ENCODE measurements at places on chromosomes 2 and 18. TPM values are rescaled to one million over a fixed set of nuclear protein-coding genes. Genes with fewer than 3 reads are reported as not detected.

DNA sequence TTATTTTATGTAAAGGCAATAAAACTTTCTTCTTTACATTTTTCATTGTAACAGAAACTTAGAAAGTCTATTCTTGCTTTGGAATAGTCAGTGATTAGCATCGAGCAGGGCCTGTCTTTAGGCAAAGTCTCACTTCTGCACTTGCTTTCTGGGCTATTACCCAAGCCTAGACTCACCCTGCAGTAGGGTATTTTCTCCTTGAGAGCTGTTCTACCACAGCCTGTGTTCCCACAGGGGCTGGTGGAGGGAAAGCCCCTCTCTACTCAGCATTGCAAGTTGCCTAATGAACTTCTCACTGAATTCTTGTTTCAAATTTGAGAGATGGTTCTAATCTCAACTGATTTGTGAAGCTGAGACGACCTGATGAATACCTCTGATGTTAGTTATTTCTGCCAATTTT is 111.7 kb upstream of the KLHL14 start:
- H3K27me3 ChIP-seq, result no peaks in the 10 kb centered on the region
- H3K36me3 ChIP-seq, result no peaks in the 10 kb centered on the region
- no peaks in the 10 kb centered on the region for H3K4me1 ChIP-seq
- no peak overlapping the region for H3K4me3 ChIP-seq

DNA sequence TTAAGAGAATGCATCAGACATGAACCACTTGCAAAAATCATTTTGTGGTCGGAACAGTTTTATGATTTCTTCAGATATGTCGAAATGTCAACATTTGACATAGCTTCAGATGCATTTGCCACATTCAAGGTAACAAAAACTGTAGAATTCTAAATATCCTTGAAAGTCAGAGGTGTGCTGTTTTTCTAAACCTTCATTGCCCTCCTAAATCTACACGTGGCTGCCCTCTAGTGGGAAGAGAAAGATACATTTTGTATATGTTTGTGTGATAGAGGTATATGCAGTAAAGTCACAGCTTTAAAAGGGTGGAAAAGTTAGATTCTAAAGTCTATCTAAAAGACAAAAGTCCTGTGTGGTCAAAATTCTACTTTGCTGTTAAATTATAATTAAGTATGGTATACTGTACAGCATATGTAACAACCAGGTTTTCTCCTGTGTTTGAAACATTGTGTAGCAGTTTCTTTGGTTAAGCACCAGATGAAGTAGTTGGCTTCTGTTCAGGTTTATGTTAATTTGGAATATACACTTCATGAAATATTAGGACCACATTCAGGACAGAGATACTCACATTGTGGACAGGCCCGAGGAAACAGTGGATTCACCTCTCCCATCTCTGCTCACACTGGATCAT is 65.9 kb upstream of the ITM2C start:
- DNase-seq, result no peak
- no peaks in the 10 kb centered on the region for H3K27me3 ChIP-seq
- peaks cover 54% of the 10 kb centered on the region for H3K4me1 ChIP-seq
- peak overlapping the region; percentile 63 for H3K27ac ChIP-seq
- H3K36me3 ChIP-seq, result peaks cover 44% of the 10 kb centered on the region

DNA sequence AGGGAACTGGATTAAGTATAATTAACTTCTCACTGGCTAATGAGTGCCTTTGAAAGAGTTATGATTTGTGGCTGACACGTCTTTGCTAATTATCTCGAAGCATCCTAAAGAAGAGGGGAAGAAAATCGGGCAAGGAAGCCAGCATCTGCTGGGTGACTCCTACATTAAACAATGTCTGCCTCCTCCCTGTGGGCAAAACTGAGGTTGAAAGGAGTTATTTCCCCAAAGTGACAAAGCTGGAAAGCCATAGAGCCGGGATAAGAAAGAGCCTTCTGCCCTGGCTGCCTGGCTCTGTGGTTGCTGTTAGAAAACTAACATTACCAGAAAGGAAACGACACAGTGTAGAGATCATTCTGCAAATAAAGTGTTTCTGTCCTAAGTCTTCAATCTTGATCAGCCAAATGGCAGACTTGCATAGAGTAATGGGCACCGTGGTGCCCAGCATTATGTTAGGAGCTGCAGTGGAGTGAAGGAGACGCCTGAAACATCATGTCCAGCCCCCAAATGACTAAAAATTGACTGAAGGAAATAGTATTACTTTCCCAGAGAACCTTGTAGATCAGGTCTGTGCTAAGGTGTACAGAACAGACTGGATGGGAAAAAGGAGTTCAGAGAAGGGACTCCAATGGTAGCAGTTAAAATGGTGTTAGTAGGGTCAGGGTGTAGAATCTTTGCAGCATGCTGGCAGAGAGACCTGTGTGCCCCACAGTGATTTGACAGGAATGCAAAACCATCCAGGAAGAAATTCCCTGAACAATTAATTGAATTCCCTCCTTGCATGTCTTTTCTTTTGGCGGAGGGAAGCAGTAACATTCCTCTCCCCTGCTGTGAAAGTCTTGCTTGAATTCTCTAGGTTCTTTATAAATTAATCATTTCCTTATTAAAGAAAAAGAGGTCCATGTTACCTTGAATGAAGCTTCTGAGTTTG is 44.4 kb downstream of the ALPK2 start:
- H3K27me3 ChIP-seq, result peaks cover 7% of the 10 kb centered on the region
- no peak overlapping the region for H3K27ac ChIP-seq
- DNase-seq, result no peak
- no peaks in the 10 kb centered on the region for H3K36me3 ChIP-seq
- H3K4me3 ChIP-seq, result no peak overlapping the region

GRCh38 chr2:27202854-27203253 is 9.0 kb upstream of the ATRAID start:
- no peaks in the 10 kb centered on the region for H3K27me3 ChIP-seq
- peaks cover 86% of the 10 kb centered on the region for H3K36me3 ChIP-seq
- H3K4me1 ChIP-seq, result no peaks in the 10 kb centered on the region
- H3K27ac ChIP-seq, result no peak overlapping the region
- no peak overlapping the region for H3K4me3 ChIP-seq

DNA sequence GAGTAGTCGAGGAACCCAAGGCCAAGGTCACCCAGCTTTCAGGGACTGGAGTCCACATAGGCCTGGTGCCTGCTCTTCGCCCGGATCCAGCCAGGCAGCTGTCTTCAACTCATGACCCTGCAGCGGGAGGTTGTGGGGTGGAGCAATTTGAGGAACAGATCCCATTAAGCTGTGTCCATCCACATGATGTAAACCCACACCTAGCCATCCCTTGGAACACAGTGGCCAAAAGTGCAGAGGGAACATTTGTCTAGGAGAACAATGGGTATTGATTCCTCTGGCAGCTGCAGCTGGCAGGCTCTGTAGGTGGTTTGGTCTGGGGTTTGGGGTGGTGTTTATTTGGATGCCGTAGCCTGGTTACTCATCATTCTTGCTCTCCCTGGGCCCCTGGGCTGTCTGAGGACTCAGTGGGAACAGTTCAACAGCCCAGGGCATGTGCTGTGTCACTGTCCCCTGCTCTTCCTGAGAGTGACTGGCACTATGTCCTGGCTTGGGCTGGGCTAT is 99.4 kb downstream of the TFCP2L1 start:
- H3K36me3 ChIP-seq, result no peaks in the 10 kb centered on the region
- no peak for DNase-seq
- H3K4me3 ChIP-seq, result no peak overlapping the region
- H3K27ac ChIP-seq, result no peak overlapping the region
- H3K27me3 ChIP-seq, result no peaks in the 10 kb centered on the region

GRCh38 chr2:30514134-30514847 is 67.2 kb downstream of the LCLAT1 start:
- no peaks in the 10 kb centered on the region for H3K36me3 ChIP-seq
- H3K27me3 ChIP-seq, result no peaks in the 10 kb centered on the region
- peaks cover 16% of the 10 kb centered on the region for H3K4me1 ChIP-seq
- no peak for DNase-seq

DNA sequence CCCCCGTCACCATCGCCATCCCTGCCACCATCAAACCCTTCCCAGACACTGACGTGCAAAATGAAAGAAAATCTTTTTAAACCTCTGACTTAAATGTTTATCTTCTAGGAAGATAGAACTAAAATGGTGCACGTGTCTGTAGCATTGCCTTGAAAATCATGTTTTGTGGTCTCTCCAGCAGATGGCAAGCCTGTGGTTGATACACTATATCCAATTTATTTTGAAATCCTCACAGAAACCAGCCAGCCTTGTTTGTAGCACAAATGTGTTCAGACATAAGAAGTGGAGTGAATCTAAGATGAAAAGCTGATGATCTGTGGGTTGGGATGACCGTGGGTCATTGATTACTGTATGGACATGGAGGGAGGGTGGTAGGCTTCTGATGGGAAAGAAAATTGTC is 436.2 kb upstream of the SMIM21 start:
- no peaks in the 10 kb centered on the region for H3K36me3 ChIP-seq
- H3K27ac ChIP-seq, result no peak overlapping the region
- DNase-seq, result no peak

- H3K27ac ChIP-seq, result no peak overlapping the region
- H3K4me1 ChIP-seq, result no peaks in the 10 kb centered on the region
- H3K4me3 ChIP-seq, result no peak overlapping the region
Observed at GRCh38 chr18:63145166-63145850, 174.3 kb downstream of the BCL2 start.

- no peaks in the 10 kb centered on the region for H3K36me3 ChIP-seq
- peaks cover 36% of the 10 kb centered on the region for H3K4me1 ChIP-seq
- peak; percentile 60 for DNase-seq
- no peaks in the 10 kb centered on the region for H3K27me3 ChIP-seq
- H3K4me3 ChIP-seq, result no peak overlapping the region
Observed at GRCh38 chr2:1730015-1730927, 14.0 kb downstream of the PXDN start.

DNA sequence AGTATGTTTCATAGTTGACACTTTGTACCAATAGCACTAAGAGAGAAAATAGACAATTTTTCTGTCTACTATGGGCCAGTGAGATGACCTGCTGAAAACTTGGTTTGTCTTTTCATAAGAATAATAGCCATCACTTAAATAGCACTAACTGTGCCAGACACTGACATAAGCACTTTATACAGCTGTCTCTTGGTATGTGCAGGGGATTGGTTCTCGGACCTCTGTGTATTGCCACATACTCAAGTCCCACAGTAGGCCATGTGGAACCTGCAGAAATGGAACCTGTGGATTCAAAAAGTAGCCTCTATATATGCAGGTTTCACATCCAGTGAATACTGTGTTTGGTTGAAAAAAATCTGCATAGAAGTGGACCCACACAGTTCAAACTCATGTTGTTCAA is 126.7 kb downstream of the XRCC5 start:
- no peaks in the 10 kb centered on the region for H3K4me1 ChIP-seq
- no peak for DNase-seq
- H3K4me3 ChIP-seq, result no peak overlapping the region
- no peaks in the 10 kb centered on the region for H3K36me3 ChIP-seq
- H3K27me3 ChIP-seq, result no peaks in the 10 kb centered on the region
- no peak overlapping the region for H3K27ac ChIP-seq

GRCh38 chr2:170582313-170582712 is 132.8 kb upstream of the SP5 start:
- H3K4me3 ChIP-seq, result no peak overlapping the region
- DNase-seq, result no peak
- no peaks in the 10 kb centered on the region for H3K36me3 ChIP-seq

GRCh38 chr2:10003206-10004125 is 39.9 kb upstream of the KLF11 start:
- peaks cover 16% of the 10 kb centered on the region for H3K27me3 ChIP-seq
- no peak overlapping the region for H3K27ac ChIP-seq
- H3K4me1 ChIP-seq, result no peaks in the 10 kb centered on the region
- no peaks in the 10 kb centered on the region for H3K36me3 ChIP-seq
- H3K4me3 ChIP-seq, result no peak overlapping the region

Gene CKAP2L
- total RNA-seq, result 1.9 TPM

Gene TM4SF20
- total RNA-seq, result not detected
